Stimulated activated CD8-positive, alpha-beta memory T cell treated with anti-CD3 and anti-CD28 coated beads, Interleukin-4, amount 100 ng/mL, for 1 hour (primary cell): ENCODE measurements at places on chromosomes 6 and 20.

- DNase-seq: no peak
Measured at GRCh38 chr6:125107048-125107447, 46.5 kb upstream of the TPD52L1 start.

- DNase-seq: no peak
Measured at GRCh38 chr20:57656252-57656820, 36.1 kb upstream of the ZBP1 start.

DNA sequence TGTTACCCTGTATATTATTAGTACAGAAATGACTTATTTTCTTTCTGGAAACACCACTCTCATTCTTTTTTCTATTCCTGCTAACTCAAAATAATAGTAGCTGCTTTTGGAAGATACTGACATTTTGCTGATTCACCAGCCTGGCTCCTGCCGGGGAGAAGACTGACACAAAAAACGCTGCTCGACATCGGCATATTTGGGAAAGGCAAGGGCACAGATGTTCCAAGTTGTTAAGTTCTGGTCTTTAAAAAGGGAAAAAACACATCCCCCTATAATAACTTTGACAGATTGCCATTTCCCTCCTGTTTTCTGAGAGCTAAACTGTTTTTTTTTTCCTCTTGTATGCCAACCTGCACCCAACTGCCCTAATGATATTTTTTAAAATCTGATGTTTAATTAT is 55.4 kb downstream of the CTNNBL1 start:
- DNase-seq: no peak

DNA sequence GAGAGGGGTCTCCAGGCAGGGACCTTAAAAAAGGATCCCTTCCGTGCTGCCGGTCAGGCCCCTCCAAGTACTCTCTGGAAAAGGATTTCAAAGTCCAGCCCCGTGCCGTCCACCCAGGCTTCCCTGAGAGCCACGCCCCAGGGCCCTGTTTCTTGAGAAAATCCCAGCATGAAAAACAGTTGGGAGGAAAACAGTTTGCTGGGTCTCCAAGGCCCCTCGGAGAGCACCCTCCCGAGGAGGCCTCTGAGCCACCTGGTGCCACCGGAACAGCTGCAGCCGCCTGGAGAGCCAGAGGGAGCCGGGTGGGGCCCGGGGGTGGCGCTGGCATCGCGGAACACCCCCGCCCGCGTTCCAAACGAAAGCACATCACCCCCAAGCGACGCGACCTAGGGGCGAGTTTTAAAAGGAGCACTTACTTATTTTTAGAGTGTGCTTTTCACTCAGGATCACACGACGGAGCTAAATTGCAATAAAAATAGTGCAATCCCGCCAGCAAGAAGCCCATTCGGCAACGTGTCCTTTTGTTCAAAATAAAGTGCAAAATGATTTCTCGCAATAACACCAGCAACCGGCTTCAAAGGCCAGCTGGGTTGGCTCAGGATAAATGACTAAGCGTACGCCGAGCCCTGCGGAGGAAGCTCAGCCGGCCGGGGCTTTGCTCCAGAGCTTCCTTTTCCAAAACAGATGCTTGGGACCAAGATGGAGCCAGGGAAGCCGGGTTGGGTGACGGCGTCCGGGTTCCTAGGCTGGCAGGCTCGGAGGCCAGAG is 64.2 kb downstream of the YTHDF1 start:
- DNase-seq: no peak

GRCh38 chr20:63280929-63281545 is 8.4 kb downstream of the ARFGAP1 start:
- DNase-seq: no peak

DNA sequence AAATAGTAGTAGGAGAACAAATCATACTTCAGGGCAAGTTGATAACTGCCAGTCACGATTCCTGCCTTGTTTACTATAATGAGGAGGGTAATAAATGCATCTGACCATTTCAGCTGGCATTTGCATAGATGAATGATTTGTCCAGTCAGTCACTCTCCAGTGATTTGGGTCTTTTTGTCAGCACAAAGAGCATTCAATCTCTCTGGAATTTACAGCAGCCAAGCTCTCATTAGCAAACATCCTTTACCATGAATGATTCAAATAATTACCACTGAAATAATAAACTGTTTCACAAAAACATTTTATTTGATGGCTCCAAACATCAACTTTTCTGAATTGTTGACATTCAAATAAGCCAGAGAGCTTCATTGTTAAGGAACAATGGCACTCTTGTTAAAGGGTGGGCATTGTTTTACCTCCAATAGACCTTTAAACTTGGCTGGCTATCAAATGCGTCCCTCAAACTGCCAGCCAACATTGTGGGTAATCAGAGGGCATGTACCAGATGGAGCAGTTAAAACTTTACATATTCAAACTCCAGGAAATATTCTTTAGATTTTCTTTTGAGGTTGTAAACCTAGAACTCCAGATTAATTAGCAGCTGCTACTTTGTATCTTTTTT is 30.0 kb upstream of the FBXL4 start:
- no peak for DNase-seq

DNA sequence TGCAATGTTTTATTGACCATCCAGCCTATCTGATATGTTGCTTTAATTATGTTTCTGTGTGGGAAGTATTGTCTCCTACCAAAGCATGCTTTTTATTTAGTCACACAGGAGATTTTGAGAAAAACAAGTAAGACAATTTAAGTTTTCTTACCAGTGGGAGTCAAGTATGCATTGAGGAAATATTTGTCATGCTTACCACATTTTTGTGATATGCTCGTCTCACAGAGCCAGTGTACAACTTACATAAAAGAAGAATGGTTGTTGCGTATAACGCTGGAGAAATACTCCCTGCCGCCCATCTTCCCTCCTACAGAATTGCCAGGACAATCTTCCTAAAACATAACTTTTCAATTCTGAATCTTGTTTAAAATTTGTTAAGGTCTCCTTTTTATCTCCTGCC is 37.1 kb upstream of the FILIP1 start:
- no peak for DNase-seq

DNA sequence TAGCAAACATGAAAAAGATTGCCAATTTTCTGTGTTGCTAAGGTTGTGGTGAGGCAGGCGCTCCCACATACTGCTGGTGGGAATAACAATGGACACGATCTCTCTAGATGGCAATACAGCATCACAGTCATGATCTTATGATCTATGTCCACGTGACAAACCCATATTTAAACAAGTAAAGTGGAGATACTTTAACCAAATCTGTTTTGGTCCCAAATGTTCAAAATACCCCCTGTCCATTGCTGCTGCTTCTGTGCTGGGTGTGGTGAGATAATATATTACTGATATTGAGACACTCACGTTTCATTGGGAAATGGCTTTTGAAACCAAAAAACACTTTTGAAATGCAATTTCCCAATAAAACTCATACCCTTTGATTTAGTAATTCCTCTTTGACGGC is 23.0 kb downstream of the SIRPD start:
- no peak for DNase-seq

GRCh38 chr6:31293343-31293742 is 21.5 kb upstream of the HLA-C start:
- DNase-seq: no peak

GRCh38 chr20:33211817-33212424 is 5.2 kb upstream of the BPIFA3 start:
- DNase-seq: no peak

DNA sequence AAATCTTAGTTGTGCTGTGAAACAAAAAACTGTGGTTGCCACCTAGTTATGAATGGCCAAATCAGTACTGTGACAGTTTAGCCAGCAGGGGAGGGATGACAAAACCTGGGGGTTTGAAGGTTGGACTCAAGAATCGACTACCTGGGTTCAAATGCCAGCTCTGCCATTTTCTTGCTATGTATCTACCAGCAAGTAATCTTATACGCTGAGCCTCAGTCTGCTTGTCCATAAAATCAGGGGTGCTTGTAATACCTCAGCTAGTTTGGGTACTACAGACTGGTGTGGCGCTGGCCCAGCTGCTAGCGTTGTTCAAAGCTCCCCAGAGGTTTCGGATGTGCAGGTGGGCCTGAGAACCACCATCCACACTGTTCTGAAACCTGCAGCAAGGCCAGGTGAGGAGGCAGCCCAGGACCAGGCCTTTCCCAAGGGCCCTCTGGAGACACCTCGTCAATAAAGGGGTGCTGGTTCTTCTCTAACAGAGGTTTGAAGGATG is 40.4 kb downstream of the TRAM2 start:
- DNase-seq: no peak
